ENCODE measurements at places on chromosomes 2 and 18.

DNA sequence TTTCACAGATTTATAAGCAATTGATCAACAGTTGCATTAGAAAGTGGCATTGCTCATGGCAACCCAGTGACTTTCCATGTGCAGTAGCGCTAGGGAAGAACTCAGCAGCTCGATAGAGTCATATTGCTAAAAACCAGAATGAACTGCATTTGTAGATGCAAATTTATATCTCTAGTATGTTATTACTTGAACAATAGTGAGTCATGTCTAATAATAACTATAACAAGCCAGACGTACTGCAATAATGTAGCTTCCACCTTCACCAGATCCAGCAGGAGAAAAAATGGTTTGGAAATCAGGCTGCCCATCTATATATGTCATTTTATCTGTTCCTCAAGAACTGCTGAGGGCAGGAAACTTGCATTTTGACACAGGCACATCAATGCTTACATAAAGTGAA lies 66.5 kb upstream of the FIGN start:
- no peak for DNase-seq

DNA sequence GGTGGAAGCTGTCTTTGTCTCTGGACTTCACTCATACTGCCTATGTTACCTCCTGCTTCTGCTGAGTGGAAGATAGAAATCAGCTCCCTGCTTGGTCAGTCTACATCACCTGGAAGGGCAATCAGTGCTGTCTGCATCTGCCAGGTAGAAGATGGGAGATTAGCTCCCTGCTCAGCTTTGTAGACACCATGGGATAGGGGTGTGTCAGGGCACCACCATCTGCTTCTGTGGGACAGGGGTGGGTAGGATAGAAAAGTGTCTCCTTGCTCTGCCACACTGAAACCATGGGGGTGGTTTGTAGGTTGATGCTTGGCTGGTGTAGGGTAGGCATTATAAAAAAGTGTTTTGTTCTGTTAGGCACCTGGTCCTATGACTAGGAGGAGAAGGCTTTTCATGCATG lies 34.1 kb downstream of the STARD6 start:
- no peak for DNase-seq

GRCh38 chr2:192546565-192546964 lies 351.8 kb upstream of the TMEFF2 start:
- DNase-seq = no peak

DNA sequence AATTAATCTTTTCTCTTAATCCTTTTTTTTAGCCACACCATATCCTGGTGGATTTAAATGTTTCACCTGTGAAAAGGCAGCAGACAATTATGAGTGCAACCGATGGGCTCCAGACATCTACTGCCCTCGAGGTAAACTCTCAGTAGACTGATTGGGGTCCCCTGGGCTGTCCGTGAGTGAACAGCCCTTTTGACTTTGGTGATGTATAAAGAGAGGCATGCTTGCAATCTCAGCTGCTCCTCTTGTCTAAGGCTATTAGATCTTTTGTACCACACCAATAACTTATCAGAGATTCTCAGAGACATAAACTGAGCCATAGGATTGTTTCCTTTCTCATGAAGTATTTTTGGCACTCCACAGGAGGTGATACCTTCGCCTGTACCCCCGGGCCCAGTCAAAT lies 118.6 kb downstream of the LYPD6 start:
- no peak for DNase-seq

- DNase-seq = no peak
Observed at GRCh38 chr2:3491306-3491705, 28.0 kb downstream of the ADI1 start.

GRCh38 chr2:149175956-149176355 lies 137.5 kb downstream of the LYPD6B start:
- DNase-seq = no peak

- DNase-seq = no peak
Observed at GRCh38 chr2:112788653-112789052, 4.4 kb upstream of the IL1A start.

- DNase-seq = no peak
Observed at GRCh38 chr2:152676461-152676860, 40.8 kb downstream of the PRPF40A start.

DNA sequence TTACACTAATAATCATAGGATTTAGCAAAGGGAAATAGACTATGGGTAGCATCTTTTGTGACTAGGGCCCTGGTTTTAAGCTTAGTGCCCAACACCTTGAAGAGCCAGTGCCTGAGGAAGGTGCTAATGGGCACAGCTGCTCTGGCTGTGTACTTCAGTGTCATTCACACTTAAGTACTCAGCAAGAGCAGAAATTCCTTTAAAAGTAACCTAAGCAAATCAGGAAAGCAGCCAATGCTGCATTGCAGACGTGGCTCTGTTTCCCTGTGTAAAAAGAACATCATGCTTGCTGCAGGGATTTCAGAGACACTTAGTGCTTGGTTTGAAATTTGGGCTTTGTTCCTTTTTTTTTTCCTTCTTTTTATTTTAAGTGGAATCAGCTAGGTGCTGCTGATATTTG lies 505.4 kb downstream of the SUCLG1 start:
- DNase-seq = no peak

DNA sequence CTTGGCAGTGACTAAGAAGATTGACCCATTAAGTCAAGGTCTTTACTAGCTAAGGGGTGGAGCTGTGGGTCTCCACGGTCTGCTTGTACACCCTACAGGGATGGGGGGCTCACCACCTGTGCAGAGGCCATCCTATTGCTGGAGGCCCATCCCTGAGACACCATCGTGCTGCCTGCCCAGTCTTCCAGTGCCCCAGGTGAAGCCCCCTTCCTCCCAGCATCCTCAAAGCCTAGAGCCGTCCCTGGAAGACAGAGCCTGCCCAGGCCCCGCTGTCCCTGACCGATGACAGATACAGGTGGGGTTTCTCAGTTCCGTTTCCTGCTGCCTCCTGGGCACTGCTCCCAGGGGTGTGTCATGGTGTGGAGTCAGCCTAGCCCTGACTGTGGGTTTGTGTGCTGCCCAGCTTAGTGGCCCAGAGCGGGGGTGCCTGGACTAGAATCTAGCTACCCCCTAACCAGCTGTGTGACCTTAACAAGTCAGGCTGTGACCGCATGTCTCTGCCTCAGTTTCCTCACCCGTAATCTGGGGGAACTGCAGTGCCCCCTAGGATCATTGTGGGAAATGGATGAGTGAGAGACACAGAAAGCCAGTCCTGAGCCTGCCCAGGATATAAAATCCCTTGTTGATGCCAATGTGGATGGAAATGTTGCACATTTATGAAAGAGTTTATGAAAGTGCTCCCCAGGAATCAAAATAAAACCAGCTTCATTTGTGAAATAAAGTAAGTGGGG lies 2.0 kb downstream of the OTOS start:
- DNase-seq = no peak

DNA sequence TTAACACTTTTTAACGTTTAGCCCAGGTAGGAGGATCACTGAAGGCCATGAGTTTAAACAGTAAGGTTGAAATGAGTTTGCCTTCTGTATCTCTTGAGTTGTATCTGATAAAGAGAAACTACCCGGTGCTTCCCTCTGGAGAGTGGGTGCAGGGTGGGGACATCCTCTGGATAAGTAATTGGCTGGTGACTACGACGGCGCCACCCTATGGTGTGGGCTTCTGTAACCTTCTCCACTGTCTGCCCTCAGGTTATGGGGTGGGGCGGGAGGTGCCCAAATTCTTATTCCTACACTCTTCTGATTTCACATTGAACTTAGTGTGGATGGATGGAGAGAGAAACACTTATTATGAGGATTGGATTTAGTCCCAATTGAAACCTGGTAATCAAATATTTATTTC lies 68.8 kb downstream of the LDLRAD4 start:
- no peak for DNase-seq

All from activated naive CD8-positive, alpha-beta T cell treated with anti-CD3 and anti-CD28 coated beads, Interleukin-2, amount 50 U/mL, for 16 hours (primary cell).